ENCODE measurements at places on chromosomes 16 and 17.

GRCh38 chr17:29665481-29665810 is 42.7 kb upstream of the CORO6 start:
- no peak for DNase-seq

DNA sequence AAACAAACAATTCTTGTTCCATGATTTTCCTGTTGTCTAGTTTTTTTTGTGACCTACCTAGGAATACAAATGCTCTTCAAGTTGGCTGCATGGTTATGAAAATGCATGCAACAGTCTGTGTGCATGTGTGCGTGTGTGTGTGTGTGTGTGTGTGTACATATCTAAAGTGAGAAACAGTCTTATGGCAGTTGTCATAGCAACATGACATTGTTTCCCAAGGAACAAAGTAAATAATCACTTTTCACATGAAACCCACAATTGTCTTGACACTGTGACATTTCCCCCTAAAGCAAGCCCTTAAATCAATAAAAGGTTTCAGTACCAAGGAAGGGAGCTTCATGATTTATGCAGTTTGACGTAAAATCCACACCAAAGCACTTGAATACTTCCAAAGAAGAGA is 758.4 kb downstream of the CDH8 start:
- DNase-seq: no peak

GRCh38 chr16:71635632-71636031 is 9.6 kb downstream of the MARVELD3 start:
- DNase-seq: no peak

DNA sequence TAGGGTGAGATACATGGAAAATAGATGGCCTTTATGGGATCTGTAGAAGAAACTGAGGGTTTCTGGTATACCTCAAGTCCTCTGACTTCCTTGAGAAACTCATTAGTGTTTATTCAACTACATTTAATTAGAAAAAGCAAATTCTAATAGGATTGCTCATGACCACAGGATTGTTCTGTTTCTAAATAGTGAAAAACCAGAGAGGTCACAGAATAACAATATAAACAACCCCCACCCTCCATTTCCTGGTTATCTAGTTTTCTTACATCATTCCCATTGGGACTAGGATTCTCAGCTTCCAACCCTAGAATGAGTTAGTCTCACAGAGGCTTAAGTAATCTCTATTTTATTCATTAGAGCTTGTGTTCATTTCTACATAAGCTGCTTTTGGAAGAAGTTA is 30.0 kb downstream of the SF3B3 start:
- DNase-seq: no peak

- DNase-seq: no peak
These were observed 18.1 kb upstream of the MAF start for GRCh38 chr16:79618692-79619050.

- DNase-seq: peak; percentile 28
These were observed 668 bp downstream of the ATPAF2 start for GRCh38 chr17:18038149-18038850.

- DNase-seq: no peak
These were observed 4.7 kb downstream of the CDC42EP4 start for GRCh38 chr17:73307130-73307529.

- no peak for DNase-seq
These were observed 24.1 kb downstream of the SLC7A5 start for GRCh38 chr16:87845213-87845612.

GRCh38 chr17:63705657-63706056 is 5.7 kb upstream of the LIMD2 start:
- no peak for DNase-seq

- no peak for DNase-seq
These were observed 17.8 kb upstream of the TMEM219 start for GRCh38 chr16:29943846-29944799.

DNA sequence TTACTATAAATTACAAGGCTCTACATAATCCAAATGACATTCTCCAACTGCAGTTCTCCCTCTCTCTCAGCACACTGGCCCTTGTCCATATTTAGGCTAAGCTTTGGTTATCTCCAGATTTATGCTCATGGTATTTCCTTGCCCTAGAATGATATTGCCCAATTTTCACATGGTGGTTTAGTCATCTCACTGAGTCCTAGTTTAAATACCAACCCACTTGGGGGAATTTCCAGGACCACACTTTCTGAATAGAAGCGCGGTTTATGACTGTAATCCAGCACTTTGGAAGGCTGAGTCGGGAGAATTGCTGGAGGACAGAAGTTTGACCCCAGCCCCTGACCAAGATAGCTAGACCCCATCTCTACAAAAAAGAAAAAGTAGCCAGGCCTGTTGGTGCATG is 280.1 kb upstream of the MON1B start:
- no peak for DNase-seq

- DNase-seq: peak; percentile 80
These were observed 34.7 kb downstream of the MYO18A start for GRCh38 chr17:29145289-29146073.

DNA sequence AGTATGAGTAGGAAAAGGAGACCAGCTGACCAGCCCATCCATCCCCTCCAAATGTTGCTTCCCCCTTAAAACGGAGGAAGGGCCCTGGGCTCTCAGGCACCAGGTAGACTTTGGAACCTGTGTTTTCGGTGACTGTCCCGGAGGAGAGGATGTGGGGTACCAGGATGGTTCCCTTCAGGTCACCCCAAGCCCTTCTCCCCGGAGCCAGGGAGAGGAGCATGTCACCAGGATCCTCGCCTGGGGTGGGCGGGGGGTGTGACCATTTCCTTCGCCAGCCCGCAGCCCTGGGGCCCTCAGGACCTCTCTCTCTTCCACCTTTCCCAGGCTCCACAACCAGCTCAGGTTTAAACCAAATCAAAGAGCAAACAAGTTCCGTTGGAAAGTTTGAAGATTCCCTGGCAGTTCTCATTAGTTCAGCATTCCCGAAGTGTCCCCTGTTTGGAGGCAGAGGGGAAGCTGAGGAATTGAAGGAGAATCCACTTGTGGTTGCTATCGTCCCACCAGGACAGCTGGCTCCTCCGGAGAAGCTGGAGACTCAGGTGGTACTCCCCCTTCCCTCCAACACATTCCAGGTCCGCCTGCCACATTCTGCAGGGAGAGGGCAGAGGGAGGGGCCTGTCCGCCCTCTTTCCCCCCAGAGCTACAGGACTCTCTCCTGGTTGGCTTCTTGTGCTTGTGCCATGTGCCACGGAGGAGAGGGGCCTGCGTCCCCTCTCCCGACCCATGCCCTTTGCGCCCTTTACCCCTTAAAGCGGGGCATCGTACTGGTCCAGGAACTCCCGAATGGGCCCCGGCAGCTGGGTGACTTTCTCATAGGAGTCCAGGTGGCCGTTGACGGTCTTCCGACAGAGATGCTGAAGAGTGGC is 2.0 kb downstream of the SOCS3 start:
- DNase-seq: no peak

DNA sequence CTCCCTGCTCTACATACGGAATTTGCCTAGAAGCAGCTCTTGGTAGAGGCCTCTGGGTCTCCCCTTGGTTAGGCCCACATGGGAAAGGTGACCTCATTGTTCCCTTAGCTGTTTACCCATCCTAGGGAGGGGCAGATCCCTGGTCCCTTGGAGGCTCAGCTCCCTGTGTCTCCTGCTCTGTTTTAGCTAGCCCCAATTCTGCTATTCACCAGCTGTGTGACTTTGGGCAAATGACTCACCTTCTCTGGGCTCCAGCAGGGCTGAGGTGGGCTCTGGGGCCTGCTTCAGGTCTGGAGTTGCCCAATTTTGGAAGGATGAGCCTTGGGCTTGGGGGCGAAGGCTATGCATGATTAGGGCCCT is 3.9 kb downstream of the ABCC3 start:
- no peak for DNase-seq

GRCh38 chr17:42023524-42024349 is 3.8 kb downstream of the NKIRAS2 start:
- peak; percentile 63 for DNase-seq

- DNase-seq: no peak
These were observed 25.9 kb downstream of the DBNDD1 start for GRCh38 chr16:89993377-89993776.

DNA sequence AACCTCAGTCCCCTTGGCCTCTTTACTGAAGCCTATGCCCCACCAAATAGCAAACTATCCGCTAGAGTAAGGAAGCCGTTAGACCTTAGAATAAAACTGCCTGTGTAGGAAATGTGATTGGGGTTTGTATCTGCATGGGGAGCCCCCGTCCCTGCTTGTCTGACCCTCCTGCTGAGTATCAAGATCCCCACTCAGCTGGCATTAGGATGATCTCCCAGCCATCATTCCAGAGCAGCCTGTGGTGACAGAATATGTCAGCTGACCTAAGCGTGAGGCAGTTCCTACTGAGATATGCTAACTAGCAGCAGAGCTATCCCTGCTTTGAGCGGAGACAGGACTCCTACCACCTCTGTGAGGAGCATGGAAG is 645 bp upstream of the GFOD2 start:
- DNase-seq: peak; percentile 26

DNA sequence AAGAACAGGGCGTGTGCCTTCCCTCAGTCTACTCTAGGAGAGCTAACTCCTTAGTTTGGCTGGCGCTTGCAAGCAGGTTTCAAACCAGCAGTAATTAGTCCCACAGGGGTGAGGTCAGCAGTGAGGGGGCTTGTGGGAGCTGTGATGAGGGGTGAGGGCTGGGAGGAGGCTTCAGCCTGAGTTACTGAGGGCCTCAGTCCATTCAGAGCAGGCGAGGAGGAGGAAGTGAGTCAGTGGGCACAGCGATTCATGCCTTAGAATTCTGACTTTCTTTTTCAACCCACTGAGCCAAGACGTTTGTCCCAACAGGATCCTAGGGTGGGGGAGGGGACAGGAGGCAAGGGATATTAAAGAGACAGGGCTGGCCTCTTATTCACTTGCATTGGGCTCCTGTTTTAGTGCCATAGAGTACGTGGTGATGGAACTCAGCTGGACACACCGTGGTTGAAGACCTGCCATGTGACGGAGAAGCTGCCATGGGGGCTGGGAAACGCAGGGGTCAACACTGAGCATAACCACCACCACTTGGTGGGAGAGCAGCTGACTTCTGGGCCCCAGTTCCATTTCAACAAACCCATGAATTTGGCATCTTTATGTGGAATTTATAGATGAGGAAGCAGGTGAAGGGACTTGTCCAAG is 8.3 kb upstream of the ITGA3 start:
- no peak for DNase-seq

- DNase-seq: no peak
These were observed 19.1 kb downstream of the PRR11 start for GRCh38 chr17:59174671-59175070.

- peak; percentile 28 for DNase-seq
These were observed 818 bp downstream of the DNAJC7 start for GRCh38 chr17:42016411-42016831.

- no peak for DNase-seq
These were observed 5.9 kb downstream of the ZNF646 start for GRCh38 chr16:31080035-31080629.

DNA sequence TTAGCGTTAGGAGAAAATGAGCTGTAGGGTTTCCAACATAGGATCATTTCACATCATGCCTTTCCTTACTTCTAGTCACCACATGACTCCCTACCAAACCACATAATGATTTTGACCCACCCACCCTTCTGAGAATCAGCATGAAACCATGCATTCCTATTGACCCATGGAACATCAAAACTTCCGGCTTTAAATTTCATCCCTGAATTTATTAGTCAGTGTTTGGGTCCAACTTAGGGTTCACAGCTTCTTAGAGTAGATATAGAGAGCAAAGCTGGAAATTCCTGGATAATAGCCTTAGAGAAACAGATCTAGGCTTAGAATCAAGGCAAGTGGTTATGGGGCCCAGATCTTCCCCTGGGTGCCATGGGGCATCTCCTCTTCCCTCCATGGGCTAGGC is 162.6 kb downstream of the TOX3 start:
- no peak for DNase-seq

- no peak for DNase-seq
These were observed 399.5 kb upstream of the TNRC6C start for GRCh38 chr17:77558846-77559626.

GRCh38 chr16:52634104-52634503 is 87.2 kb upstream of the TOX3 start:
- no peak for DNase-seq

- DNase-seq: no peak
These were observed 5.4 kb upstream of the EFCAB13 start for GRCh38 chr17:47318197-47318918.

DNA sequence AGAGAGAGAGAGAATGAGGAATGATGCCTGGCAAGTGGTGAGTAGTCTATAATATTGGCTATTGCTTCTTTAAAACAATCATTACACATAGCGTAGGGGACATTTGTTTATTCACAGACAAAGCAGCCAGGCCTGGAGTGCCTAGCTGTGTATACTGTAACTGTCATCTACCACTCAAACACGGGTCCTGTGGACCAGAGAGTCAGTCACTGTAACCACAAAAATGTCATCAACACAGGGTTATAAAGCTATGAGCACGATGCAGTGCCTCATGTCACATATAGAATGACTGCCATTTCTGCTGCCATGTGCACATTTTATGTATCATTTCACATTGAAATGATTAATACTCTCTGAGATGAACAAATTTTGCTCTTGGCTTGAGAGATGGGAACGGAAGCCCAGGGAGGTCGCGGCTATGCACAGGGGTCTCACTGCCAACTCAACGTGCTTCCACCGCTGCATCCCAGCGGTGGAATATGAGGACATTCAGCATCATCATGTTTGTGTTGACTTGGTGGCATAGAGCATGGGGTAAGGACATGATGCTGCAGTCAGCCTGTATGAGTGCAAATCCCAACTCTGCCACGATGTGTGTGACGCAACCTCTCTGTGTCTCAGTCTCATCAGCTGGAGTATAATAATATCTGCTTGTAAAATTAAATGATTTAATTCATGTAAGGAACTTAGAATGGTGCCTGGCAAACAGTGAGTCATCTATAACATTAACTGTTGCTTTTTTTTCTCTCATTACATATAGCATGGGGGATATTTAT is 3.3 kb downstream of the MT1H start:
- DNase-seq: no peak

- DNase-seq: no peak
These were observed 42.1 kb downstream of the CYB5B start for GRCh38 chr16:69466547-69466946.

GRCh38 chr16:68105611-68106010 is 20.4 kb downstream of the NFATC3 start:
- no peak for DNase-seq

DNA sequence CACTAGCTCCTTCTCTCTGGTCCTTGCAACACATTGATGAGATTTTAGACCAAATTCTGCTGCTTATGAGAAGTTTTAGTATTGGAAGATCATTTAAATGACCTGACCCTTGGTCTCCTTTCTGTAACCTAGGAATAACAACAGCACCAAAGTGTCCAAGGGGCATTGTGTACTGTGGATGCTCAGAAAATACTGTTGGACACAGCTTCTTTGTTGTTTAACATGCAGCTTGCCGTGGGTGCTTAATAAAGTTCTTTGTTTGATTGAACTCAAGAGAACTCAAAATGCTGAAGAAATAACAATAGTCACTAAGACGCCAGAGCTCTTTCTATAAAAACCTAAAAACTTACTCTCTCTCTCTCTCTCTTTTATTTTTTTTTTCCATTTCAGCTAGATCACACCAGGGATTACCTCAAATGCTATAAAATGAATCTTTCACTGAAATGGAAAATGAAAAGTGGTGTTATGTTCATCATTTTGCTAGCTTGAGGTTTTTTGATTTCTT is 548.9 kb upstream of the CDH8 start:
- DNase-seq: no peak

GRCh38 chr16:85562093-85562786 is 50.9 kb upstream of the GSE1 start:
- no peak for DNase-seq
